ENCODE measurements at places on chromosomes 3 and 15. TPM values are rescaled to one million over a fixed set of nuclear protein-coding genes. Genes with fewer than 3 reads are reported as not detected.

The AADACL2 gene
- total RNA-seq, result 65.8 TPM

The COPG1 gene
- 83.4 TPM for total RNA-seq

The PRR23C gene
- total RNA-seq, result not detected

The PEX5L gene
- 0.16 TPM for total RNA-seq

The PRSS50 gene
- total RNA-seq, result not detected

The GOLGA8Q gene
- total RNA-seq, result not detected

The OR5H2 gene
- total RNA-seq, result not detected

The LRRC2 gene
- total RNA-seq, result 2.9 TPM

The PCNP gene
- 53.8 TPM for total RNA-seq

The DNASE1L3 gene
- total RNA-seq, result 4.1 TPM

The CCR9 gene
- total RNA-seq, result not detected
